ENCODE measurements at places on chromosomes 3 and 15.

DNA sequence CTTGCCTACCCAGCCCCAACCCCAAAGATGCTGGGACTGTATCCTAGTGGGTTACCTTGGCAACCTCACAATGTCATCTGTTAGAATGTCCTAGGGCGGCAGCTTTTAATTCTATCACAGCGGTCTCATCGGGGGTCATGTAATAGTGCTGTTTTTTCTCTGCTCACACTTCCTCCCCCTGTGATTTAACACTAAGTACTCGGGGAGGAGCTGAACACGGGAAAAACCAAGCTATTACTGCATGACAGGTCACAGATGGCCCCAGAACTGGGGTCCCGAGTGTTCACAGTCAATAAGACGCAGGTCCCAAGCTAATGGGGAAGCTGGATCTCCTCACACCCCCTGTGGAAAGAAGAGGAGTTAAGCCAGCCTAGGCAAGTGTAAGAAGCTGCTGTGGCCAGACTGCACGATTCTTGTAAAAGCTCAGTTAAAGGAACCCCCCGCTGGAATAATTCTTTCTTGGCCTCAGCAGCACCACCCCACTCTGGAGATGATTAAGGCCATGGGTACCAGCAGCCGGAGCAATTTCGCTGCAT, 2.5 kb upstream of the RFTN1 start:
- DNase-seq = no peak

DNA sequence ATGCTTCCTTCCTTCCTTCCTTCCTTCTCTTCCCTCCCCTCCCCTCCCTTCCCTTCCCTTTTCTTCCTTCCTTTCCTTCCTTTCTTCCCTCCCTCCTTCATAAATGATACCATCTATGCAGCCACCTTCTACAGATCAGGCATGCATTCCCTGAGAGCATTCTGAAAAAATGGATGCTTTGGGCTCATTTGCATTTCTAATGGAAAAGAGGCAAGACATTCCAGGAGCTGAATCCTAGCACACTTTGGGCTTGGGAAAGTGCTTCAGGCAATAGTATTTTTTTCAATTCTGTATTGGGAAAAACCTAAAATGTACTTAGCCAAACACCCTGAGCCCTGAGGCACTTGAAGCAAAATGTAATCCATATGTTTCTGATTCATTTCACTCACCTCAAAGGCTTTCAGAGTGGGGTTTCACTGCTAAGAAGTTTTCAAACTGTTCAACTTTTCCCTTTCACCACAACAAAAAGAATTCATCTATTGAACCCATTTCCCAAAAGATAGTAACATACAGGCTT, 220.1 kb upstream of the RORA start:
- DNase-seq = no peak

DNA sequence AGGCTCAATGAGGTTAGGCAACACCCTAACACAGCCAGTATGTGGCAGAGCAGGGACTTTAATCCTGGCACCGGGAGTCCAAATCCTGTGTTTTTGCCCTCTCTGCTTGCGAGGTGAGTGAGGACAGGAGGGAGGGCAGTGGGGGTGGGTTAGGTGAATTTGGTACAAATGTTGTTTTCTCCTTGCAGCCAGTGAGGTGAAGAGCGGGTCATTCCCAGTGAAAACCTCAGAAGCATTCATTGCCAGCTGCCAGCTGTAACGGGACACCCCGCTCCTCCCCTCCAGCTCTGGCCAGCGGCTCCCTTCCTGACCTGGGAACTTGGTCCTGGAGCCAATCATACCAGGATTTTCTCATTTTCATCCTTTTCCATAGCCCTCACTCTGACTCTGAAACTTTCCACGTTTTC, 45.7 kb upstream of the RAB6B start:
- no peak for DNase-seq

- DNase-seq = no peak
These were observed 140.6 kb downstream of the MEIS2 start for GRCh38 chr15:36959746-36960145.

DNA sequence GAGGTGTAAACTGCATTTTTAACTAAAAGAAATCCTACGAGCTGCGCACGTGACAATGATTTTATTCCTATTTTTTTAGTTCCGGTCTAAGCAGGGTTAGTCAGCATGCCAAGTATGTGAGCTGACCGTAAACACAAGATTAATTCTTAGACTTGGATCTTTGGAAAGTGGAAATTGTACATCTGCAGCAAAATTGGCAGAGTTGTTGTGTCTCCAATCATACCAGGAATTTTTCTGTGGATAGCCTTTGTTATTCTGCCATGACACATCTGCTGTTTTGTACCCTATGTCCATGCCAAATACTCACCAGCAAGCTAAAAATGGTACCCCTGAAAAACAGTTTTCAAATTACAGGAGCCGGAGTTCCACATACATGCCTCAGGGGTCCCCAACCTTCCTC, 562.5 kb downstream of the UNC13C start:
- no peak for DNase-seq

GRCh38 chr3:170383567-170383966, 26.1 kb downstream of the SKIL start:
- DNase-seq = no peak

DNA sequence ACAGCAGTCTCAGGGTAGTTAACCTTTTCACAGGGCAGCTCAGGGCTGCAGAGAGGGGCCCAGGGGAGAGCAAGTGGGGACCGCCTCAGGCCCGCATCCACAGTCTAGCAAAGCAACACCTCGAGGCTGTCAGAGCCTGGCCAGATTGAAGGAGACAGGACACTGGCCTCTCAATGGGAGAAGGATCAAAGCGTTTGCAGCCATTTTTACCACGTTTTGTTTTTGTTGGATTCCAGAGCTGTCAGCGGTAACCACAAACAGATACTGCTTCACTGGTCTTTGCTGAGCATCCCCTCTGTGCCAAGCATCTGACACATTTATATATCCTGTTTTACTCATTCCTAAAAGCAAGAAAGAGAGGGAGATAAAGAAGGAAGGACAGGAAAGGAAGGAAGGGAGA, 153.8 kb downstream of the SHQ1 start:
- DNase-seq = no peak

GRCh38 chr3:35773417-35773816, 134.1 kb downstream of the ARPP21 start:
- DNase-seq = no peak

DNA sequence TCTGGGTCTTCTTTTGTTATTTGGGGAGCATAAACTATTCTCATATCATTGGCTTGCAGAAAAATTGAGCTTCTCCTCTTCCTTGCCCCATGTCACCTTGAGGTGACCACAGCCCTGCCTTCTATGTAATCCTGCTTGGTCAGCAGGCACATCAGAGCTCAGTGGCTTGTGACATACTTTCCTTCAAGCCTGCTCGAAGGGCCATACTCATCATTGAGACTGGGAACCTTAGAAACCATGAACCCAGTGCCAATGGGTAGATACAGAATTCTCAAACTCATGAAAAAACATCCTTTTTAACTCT, 3.7 kb upstream of the CCR2 start:
- DNase-seq = no peak

DNA sequence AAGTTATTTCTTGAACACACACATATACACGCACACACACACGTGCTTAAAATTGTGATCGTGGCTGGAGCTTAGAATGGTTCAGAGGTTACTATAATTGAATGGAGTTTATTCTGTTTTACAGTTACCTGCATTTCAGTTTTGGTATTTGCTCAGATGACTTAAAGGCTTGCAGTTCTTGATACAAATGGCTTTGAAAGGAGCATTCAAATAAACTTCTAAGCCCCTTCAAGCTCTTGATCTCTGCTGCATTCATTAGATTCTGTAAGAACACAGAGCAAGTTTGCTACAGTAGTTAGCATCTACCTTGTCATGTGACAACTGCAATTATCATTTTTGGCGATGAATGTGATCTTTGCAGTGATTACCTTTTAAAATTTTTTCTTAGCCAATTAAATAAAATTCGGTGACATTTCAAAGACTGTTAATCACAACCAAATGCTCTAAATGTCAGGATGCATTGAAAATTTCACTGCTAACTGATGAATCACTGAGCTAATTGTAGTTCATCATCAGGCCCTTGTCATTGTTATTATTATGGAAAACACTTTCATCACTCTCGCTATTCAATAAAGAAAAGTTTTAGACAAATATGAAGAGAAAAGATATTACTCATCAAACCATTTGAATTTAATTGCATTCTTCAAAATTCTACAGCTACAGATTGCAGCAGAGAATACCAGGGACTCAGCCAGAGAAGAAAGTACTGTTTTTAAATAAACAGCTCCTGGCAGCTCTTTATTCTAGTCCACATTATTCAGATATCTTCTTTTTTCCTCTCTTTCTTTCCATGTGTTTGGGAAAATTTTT, 296.1 kb downstream of the LRTM1 start:
- no peak for DNase-seq

DNA sequence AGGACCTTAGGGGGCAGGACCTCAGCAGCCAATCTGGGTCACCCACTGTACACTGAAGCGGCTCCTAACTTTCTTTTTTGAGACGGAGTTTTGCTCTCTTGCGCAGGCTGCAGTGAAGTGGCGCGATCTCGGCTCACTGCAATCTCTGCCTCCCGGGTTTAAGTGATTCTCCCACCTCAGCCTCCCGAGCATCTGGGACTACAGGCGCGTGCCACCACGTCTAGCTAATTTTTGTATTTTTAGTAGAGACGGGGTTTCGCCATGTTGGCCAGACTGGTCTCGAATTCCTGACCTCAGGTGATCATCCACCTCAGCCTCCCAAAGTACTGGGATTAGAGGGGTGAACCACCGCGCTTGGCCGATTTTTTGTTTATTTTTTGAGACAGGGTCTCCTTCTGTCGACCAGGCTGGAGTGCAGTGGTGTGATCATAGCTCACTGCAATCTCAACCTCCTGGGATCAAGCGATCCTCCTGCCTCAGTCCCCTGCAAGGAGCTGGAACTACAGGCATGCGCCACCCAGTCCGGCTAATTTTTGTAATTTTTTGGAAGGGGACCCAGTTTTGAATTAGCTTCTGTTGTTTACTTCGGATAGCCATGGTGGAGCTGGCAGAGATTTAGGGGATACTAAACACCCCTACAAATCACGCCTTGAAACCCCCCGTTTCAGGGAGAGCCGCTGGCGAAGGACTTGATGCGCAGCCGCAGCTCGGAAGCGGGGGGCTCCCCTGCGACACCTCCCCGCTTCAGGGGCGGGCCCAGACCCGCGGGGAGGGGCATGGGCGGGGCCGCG, 1.5 kb upstream of the CLK3 start:
- DNase-seq = no peak
